ENCODE measurements at places on chromosomes 1 and 21.

DNA sequence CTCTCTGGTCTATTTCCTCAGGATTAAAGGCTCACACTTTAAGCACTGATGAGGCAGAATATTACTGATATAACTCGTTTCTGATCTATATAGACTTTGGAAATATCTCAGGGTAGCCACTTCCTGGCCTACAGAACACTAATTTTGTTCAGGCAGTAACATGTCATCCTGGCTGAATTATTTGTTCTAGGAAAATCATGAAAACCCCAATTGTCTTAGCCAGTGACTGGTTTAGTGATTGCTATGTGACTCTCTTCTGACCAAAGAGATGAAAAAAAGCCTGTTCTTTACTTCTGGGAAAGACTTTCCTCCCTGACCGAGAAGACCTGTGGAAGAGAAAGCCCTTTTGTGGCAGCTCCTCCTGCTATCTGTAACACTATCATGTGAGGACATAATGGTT lies 453.7 kb downstream of the SETD4 start:
- DNase-seq, result no peak

DNA sequence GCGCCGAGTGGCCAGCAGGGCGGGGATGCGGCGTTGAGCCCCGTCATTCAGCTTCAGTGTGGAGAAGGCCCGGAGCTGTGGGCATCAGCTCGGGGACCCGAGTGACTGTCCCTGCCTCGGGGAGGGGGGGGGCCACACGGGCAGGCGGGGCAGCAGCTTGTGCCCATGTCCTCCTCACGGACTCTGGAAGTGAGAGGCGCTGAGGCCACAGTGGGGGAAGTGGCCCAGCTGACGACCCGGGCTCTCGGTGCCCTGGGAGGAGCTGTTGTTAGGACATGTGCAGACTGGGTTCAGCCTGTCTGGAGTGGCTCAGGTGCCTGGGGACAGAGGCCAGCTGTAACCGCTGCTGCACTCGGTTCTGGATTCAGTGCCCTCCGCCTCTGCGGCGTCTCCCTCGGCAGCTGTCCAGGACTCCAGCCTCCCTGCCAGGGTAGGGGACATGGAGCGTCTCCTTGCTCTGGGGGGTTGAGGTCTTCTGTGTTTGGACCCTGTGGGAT lies 71.1 kb downstream of the SKI start:
- DNase-seq, result no peak

DNA sequence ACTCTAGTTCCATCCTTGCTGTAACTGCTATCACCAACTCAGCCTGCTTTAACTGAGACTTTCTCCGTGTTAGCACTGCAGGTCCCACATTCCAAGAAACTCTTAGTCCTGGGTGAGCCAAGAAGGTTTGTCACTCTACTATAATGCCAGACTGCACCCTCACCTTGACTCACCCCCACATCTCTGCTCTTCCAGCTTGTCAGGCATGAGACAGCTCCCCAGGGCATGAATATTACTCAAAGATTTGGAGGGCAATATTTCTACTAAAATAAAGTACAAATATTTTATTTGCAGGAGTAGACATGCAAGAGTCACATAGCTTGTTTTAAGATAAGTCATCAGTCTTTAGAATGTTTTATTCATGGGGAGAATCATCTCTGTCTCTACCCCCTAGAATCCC lies 110.2 kb downstream of the MATN1 start:
- no peak for DNase-seq

DNA sequence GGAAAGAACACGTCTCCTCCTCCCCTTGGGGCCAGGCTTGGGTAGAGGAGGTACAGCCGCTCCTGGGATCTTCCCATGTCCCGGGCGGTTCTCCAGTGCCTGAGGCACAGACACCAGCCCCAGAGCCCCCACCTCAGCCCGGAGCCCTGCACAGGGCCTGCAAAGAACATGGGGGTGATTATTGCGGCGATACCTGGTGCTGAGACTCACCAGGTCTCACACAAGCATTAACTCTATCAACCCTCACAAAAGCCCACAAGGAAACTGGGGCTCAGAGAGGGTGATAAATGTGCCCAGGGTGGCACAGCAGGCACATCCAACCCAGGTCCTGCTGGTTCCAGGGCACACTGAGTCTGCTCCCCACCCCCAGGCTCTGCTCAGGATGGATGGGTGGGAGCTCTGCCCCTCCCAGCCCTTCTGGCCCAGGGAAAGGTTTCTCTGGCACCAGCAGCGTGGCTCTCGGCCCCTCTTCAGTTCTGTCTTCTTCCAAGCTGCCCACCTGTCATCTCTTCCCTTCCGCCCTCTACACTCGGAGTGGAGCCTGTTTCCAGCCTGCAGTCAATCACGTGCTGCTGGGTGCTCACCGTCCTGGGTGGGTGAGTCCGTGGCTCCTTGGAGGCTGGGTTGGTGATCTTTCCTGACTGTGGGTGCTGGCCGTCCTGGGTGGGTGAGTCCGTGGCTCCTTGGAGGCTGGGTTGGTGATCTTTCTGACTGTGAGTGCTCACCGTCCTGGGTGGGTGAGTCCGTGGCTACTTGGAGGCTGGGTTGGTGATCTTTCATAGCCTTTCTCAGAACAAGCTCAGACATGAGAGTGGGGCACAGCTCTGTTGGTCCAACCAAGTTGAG lies 53.6 kb upstream of the AJAP1 start:
- DNase-seq, result no peak

DNA sequence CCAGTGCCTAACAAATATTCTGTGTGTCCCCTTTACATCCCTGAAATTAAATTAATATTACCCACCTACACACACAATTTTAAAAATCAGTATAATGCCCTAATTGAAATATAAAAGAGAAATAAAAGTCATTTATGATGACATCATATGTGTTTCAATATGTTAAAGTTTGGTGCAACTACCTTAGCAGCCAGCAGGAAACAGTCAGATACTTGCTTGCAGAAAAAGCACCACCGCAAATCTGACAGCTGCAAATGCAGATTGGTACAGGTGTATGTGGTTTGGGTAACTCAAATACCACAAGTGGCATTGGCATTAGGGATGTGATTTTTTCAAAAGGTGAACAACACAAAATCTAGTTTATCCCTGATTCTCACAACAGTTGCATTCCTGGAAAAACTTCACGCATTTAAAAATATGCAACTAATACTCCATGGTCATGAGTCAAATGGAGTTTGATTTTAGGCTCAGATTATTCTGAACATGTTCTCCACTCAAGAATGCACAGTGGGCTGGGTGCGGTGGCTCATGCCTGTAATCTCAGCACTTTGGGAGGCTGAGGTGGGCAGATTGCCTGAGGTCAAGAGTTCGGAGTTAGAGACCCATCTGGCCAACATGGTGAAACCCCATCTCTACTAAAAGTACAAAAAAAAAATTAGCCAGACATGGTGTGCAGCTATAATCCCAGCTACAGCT lies 106.3 kb downstream of the EDEM3 start:
- DNase-seq, result no peak

DNA sequence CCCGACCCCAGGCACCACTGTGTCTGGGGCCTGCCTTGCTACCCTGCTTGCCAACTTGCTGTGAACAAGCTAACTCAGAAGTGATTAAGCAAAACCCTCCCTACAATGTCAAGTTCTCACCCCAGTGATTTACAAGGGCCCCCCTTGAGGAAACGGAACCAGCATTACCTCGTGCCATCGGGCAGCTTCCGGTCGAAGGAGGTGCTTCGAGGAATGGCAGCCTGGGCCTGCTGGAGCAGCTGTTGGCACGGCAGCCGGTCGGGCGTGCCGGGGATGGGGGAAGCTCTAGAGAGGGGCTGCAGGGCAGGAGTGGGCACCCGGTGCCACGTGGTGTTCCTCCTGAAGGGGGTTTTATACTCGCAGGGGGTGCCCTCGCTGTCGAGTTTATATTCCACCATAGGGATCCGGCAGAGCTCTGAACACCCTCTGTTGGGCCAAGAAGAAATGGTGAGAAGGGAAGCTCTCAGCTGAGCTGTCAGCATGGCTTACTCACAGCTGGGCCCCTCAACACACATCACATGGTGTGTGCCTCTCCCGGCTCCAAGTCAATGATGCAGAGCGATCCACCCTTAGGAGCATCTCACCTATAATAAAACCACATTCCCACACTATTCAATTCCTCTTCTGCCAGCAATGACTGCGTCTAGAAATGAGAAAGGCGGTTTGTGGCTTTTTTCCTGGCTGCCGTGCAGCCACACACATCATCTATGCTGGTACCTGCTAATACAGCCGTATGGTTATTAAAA lies 184.4 kb downstream of the SIPA1L2 start:
- DNase-seq, result no peak
